ENCODE measurements at places on chromosomes 16 and 17.

GRCh38 chr17:9249245-9249953, 228.1 kb downstream of the NTN1 start:
- no peak for DNase-seq

DNA sequence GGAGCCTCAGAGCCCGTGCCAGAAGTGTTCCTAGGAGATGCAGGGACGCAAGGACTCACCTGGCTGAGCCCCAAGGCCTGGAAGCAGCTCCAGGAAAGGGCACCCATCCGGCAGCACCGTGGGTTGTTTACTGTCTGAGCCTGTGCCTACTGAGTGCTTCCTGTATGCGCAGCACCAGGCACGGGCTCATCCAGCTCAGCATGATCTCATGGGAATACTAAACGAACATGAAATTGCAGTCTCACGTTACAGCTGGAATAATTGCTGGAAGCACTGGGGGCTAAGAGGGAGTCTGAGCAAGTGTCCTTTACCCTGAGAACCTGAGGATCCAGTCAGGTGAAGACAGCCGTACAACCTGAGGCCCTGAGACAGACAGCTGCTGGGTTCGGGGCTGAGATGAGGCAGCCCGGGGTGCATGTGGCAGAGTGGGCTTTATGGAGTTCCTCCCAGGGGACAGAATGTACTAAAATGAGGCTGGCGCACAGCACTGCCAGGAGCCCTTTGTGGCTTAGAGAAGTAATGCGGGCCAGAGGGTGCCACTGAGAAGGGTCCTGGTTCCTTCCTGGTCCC, 5.4 kb downstream of the CTRL start:
- no peak for DNase-seq

GRCh38 chr17:1736348-1737281, 6.1 kb upstream of the SERPINF2 start:
- DNase-seq, result no peak

DNA sequence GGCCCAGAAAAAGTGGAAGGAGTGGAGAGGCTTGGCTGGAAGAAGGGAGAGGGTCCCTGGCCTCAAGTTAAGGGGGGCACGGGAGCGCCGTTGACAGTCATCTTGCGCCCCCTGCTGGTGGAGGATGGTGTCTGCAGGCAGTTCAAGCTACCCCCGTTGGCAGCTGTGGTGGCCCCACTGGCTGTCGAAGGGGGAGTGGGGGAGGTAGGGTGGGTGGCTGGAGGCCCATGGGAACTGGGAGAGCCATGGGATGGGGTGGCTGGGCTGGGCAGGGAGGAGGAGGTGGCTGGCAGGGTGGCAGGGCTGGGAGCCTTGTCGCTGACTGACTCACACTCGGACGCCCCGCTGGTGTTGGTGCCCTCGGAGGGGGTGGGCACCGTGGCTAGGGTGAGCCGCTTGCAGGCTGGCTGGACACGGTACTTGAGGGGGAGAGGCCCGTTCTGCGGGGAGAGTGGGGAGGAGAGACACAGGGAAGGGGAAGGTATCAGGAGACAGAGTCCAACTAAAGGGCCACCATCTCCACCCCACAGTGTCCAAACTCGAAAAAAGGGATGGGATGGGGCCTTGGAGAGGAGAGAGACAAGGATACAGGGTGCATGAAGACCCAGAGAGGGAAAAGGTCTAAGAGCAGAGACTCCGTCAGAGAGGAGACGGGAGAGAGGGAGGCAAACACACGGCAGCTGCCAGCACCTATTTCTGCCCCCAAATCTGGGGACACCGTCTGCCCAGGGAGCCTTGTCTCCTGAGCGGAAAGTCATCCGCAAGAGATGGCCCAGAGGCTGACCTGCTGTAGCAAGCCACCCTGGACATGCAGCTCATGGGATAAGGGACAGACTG, 5.2 kb downstream of the CISD3 start:
- DNase-seq, result peak; percentile 50
